Mammary microvascular endothelial cell (primary cell): ENCODE measurements at places on chromosomes 16 and 17. TPM values are rescaled to one million over a fixed set of nuclear protein-coding genes. Genes with fewer than 3 reads are reported as not detected.

Gene MYH11
- under 0.01 and 0.07 TPM in 2 replicates for total RNA-seq

Gene MMP15
- 12.3 and 13.4 TPM in 2 replicates for total RNA-seq

Gene SGCA
- not detected in 2 replicates for total RNA-seq

Gene TPPP3
- 0.20 TPM in 1 of 2 replicates, not detected in the other for total RNA-seq

Gene TBC1D3G
- total RNA-seq: 0.89 and 1.5 TPM in 2 replicates

Gene ADAM11
- total RNA-seq: 0.05 and 1.3 TPM in 2 replicates

Gene C16orf96
- total RNA-seq: 0.05 TPM in 1 of 2 replicates, not detected in the other

Gene NEUROD2
- not detected in 2 replicates for total RNA-seq

Gene SPNS3
- 0.93 and 0.98 TPM in 2 replicates for total RNA-seq

Gene PPY
- total RNA-seq: not detected in 2 replicates

Gene MYH1
- total RNA-seq: not detected in 2 replicates

Gene PRKCB
- total RNA-seq: not detected in 2 replicates

Gene HBA1
- total RNA-seq: not detected in 2 replicates

Gene ATAD5
- total RNA-seq: 4.9 and 7.4 TPM in 2 replicates

Gene SLC13A2
- not detected in 2 replicates for total RNA-seq
